ENCODE measurements at places on chromosomes 1 and 21. TPM values are rescaled to one million over a fixed set of nuclear protein-coding genes. Genes with fewer than 3 reads are reported as not detected.

DNA sequence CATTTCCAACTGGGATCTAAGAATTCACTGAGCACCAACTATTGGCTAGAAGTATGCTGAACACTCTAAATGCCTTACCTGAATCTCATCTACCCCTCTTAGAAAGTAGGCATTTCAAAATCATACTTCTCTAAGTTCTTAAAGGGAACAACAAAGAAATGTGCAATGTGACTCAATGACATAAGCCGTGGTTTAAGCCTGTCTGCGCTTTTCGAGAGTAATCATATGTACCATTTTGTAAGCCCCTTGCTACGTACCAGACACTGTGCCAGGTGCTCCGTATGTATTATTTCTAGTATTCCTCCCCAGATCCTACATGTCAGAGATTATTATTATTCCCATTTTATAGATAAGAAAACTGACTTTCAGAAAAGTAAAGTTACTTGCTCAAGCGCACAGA lies 454.2 kb downstream of the SETD4 start:
- no peak for DNase-seq

DNA sequence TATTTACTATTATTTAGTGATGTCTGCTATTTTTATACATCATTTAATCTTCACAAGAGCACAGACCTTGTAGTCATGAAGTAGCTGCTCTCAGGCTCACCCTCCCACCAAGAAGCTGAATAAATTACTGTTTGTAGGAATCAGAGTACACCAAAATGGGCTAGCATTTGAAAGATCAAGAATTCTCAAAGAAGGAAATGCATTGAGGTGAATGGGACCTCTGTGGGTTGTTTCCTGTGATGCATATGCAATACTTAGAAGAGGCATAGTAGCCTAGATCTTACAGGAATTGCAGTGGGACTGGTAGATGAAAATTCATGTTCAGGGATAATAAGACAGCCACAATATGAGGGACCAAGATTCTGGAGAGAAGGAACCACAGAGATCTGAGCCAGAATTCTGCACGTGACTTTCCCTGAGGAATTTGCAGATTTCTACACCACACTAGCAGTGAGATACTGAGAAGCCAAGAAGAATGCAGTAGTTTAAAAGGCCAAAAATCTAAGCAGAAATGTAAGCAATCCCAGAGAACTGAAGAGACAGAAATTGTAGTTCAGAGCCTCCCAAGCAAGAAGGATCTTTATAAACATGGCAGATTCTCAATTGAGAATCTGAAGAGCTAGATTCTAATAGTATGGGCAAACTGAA lies 307.0 kb downstream of the ST6GALNAC3 start:
- DNase-seq, result no peak

- no peak for DNase-seq
Observed at GRCh38 chr1:16141573-16142336, 14.1 kb downstream of the EPHA2 start.

ARHGEF10L gene
- 126 TPM for total RNA-seq

GPATCH3 gene
- 7.1 TPM for total RNA-seq

ITLN1 gene
- total RNA-seq, result 2.4 TPM

Data from left lobe of liver (tissue), 2 donors.